ENCODE measurements at places on chromosomes 5 and 9.

GRCh38 chr5:175698401-175699115, 40.7 kb downstream of the HRH2 start:
- no peak for DNase-seq

GRCh38 chr5:82738681-82739269, 338.4 kb downstream of the TMEM167A start:
- DNase-seq, result no peak

DNA sequence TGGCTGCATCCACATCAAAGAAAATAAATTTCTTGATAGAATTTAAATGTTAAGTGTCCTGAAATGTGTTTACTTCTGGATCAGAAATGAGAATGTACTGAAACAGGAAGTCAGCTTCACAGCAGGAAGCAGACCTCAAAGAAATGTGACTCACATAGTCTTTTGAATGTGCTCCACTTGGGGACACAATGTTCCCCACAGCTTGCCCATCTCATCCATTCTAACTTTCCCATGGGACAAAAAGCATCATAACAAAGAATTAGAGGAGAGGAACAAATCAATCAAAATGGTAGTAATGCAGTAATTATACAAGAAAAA, 85.7 kb downstream of the GRAMD2B start:
- DNase-seq, result no peak

DNA sequence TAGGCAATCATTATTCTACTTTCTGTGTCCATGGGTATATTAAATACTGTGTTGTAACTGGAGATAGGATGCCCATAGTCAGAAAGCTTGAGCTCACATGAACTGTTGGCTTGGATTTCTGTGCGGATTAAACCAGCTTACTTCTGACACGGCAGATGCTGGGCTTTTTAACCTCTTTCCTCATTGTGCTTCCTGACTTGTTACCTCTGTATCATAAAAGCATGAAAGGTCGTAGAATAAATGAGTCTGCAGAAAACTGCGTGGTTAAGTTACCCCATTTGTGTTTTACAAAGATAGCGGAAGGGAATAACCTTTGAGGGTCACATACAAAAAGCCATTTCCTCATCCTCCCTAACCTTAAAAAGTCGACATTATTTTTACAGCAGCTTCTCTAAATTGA, 199.5 kb upstream of the DMRT1 start:
- DNase-seq, result no peak

DNA sequence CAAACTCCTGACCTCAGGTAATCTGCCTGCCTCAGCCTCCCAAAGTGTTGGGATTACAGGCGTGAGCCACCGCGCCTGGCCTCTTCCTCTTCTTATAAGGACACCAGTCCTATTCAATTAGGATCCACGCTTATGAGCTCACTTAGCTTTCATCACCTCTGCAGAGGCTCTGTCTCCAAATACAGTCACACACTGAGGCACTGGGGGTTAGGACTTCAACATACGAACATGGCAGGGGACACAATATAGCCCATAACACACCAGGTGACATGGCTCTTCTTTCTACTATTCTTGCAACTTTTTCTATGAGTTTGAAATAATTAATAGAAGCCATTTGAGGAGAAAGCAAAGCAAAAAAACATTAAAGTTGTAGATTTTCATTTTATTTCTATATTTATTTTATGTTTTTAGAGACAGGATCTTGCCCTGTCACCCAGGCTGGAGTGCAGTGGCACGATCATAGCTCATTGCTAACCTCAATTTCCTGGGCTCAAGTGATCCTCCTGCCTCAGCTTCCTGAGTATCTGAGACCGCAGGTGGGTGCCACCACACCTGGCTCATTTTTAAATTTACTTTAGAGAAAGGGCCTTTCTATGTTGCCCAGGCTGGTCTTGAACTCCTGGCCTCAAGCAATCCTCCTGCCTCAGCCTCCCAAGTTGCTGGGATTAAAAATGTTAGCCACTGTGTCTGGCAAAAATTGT, 6.0 kb upstream of the PRRT1B start:
- DNase-seq, result no peak

GRCh38 chr5:164504141-164504772, 998.8 kb downstream of the MAT2B start:
- DNase-seq, result peak; percentile 35

DNA sequence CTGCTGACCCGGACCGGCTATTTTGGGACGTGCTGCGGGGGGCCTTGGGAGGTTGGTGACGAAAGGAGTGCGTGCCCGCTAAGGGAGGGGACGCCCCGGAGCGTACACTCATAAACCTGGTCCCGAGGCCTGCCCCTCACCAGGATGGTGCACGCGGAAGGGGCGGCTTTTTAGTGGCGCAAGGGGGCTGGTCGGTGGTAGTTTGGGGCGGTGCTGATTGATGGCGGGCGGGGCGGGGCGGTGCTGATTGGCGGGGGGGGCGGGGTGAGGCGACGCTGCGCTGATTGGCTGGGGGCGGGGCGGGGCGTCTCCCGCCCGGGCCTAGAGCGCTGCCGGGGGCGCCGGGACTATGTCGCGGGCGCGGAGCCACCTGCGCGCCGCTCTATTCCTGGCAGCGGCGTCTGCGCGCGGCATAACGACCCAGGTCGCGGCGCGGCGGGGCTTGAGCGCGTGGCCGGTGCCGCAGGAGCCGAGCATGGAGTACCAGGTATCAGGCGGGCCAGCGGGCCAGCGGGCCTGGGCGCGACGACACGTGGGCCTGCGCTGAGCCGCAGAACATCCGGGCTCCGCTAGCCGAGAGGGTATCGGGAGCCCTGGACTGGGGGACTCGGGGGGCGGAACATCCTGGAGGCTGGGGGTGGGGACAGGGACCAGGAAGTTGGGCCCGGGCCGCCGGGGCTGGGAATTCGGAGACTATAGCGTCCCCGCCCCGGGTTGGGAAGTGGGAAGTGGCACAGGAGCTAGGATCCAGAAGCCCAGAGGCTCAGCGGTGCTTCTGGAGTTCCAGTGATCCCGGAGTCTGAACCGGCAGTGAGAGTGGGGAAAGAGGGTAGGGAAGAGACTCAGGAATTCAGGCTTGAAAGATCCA, at the start of gene FPGS:
FPGS (plus strand) TSS at position 307 of the 868 bp plus-strand sequence; CDS start at position 350, 43 bp downstream.
- peak; percentile 92 for DNase-seq
